Stimulated activated CD4-positive, alpha-beta T cell treated with anti-CD3 and anti-CD28 coated beads, Interleukin-4, amount 100 ng/mL, for 1 hour (primary cell): ENCODE measurements at places on chromosomes 2 and 18.

DNA sequence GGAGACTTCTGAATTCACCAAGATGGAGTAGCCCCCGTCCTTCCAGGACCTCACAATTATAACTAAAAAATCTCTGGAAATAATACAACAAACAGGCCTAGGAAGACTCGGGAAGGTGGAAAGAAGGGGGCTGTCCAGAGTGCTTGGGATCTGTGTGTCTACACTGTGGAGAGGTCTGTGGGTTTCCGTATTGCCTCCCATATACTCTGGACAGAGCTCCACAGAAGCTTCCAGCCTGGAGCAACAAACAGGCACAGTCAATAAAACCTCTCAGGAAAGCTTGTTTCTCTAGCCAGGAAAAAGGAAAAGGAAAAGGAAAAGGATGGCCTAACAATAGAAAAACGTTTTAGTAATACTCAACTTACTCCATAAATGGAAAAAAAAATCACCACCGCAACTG, 655.9 kb downstream of the DSC3 start:
- no peak for DNase-seq

DNA sequence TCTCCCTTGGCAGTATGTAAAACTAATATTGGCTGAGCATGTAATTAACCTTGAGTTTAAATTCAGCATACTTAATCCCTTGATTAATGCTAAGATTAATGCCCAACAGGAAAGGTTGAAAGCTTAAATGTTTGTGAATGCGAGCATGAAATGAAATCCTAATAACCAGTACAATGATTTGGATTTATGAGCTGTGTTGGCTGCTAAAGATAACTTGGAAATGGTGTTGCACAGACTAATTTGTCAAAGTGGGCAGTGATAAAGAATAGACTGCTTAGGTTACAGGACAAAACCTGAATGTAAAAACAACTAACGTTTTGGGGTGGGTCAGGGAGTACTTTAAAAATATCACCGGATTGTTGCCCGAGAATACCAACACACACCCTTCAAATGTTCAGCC, 70.6 kb downstream of the MGAT5 start:
- DNase-seq = no peak

DNA sequence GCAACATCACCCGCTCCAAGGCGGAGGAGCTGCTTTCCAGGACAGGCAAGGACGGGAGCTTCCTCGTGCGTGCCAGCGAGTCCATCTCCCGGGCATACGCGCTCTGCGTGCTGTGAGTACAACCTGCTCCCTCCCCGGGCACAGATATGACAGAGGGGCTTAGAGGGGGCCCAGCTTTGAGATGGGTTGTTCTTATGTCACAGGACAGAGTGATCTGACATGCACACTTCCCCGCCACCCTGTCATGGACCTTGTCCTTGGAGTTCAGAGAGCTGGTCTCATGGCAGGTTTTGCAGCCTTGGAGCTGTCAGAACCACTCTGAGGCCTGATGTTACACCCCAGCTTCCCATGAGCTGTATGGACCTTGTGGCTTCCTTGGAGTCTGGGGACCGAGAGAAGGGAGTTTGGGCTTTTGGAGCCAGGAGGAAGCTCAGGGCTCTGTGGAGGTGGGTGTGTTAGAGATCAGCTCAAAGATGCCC, 398 bp downstream of the INPP5D start:
- DNase-seq = no peak

- DNase-seq = no peak
These were observed 38.3 kb upstream of the ACAA2 start for GRCh38 chr18:49851624-49852023.

DNA sequence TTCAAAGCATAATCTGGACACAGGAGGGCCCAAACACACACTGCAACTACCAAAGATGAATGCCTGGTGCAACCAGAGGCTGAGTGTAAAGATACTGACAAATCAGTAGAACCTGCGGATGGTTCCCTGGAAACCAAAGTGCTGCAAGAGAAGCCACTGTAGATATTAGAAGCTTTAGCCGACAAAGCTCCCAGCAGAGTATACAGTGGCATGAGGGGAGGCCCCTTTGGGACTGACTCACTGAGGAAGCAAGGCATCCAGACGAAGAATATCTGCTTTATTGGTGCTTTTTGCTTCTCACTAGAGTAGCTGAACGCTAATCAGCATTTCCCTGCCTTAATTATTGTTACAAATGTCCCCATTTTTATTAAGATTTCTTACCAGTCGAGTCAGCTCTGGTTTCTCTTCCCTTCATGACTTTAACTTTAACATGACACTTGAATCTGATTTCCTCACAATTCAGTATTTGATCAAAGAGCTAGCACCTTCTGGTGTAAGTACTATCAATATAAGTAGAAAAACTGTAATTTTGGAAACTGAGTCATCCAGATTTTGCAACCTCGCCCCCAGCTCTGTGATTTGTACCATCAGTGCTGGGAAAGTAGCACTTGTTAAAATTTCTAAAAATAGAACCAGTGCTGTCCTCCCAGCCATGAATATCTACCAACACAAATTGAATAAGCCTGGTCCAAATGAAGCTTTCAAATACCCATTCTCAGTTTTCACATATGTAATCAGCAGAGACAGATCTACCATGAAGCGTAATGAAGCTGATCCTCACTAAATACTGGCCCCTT, 34.2 kb downstream of the FIGN start:
- no peak for DNase-seq

DNA sequence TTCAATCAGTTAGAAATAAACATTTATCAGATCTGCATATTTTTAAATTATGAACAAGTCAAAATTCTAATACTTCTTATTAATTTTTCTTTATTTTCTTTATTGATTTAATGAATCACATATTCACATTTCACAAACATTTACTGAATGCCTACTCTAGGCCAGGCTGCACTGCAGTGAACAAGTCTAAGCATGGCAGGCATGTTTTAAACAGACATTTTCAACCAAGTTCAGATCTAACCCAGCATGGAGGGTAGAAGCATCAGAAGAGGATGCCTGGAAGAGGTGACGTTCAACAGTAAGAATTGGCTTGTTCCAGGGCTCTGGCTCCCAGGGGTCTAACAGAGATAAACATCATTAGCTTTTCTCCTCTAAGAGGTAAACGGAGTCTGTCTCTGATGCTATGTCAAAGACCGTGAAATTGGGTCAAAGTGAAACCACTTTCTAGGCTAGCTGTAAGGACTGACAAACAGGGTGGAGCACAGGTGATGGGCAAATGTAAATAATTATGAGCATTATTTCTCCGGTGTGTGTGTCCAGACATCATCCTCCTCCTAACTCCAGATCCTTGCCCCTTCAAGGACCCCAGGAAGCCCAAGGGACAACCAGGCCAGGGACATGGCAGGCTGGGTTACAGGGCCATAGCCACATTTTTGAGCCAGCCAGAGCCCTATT, 50.6 kb downstream of the UNC50 start:
- DNase-seq = no peak

GRCh38 chr2:147420517-147420916, 424.3 kb upstream of the ACVR2A start:
- DNase-seq = no peak
